ENCODE measurements at places on chromosomes 5 and 9.

DNA sequence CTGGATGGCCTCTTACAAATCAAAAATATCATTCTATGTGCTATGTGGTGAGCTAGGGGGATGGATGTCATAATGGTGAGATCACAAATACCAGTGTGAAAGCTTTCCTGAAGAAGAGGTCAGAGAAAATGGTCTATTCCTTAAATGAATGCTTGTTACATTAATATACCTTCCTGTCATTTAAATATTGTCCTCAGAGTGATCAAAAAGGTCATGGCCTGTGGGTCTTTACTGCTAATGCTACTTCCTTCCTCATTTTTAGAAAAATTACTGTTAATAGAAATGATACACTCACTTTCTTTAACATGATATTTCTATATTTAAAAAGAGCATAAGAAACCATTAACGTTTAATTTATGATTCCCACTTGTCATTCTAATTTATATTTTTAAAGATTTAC is 9.7 kb downstream of the OMD start:
- DNase-seq, result no peak

DNA sequence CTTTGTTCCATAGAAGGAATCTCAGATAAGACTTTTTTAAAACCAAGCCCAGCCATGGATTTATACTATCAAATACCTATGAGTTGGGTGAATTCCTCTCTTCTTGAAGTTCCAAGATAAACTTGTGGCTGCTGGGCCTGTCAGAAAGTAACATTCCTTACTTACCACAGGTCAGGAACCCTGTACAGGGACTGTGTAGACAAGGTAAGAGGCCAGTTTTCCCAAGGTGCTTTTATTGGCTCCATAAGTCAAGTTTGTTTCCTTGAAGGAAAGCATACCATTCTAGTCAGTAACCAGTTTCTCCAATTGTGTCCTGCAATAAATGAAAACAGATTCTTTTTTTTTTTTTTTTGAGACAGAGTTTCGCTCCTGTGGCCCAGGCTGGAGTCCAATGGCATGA is 8.8 kb upstream of the CLTB start:
- DNase-seq, result no peak

- DNase-seq, result no peak
Measured at GRCh38 chr9:6584881-6585597, 60.5 kb downstream of the GLDC start.

DNA sequence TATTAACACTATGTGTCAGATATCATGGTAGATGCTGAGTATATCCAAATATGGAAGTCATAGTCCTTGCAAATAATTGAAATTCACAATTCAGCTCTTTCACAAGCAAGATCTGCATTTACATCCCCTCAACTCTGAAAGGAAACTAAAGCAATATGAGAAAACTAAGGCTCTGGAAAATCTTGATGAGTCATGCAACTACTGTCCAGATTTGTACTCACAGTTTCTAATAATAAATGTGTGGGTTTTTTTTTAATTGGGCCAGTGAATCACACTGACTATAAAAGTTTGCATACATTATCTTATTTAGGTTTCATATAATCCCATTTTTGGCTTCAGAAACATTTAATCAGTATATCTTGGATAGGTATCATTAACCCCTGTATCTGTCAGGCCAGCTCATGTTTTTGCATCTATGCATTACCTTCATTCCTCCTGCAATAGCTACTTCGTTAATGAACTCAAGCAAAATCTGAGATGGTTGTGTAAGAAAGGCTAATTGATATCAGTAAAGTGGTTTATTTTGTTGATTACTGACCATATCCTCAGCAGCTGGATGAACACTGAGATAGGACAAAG is 58.7 kb upstream of the PRR16 start:
- peak; percentile 58 for DNase-seq

DNA sequence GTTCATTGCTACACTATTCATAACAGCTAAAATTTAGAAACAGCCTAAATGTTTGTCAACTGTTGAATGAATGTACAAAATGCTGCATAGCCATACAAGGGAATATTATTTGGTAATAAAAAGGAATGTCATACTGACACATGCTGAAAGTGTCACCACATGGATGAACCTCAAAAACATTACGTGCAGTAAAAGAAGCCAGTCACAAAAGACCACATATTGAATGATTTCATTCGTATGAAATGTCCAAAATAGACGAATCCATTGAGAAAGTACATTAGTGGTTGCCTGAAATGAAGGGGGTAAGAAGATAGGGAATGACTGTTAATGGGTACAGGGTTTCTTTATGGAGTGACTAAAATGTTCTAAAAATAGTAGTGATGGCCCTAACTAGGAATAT is 11.6 kb upstream of the ECM2 start:
- no peak for DNase-seq

- DNase-seq, result no peak
Measured at GRCh38 chr5:134580001-134580460, 52.6 kb downstream of the SAR1B start.

GRCh38 chr9:71975833-71976232 is 64.4 kb downstream of the C9orf85 start:
- DNase-seq, result no peak

GRCh38 chr5:168291342-168291963 is at the start of gene WWC1:
Gene WWC1, plus strand, starts transcription at chr5:168291645. Its CDS starts 508 bp downstream, at chr5:168292153.
- no peak for DNase-seq

DNA sequence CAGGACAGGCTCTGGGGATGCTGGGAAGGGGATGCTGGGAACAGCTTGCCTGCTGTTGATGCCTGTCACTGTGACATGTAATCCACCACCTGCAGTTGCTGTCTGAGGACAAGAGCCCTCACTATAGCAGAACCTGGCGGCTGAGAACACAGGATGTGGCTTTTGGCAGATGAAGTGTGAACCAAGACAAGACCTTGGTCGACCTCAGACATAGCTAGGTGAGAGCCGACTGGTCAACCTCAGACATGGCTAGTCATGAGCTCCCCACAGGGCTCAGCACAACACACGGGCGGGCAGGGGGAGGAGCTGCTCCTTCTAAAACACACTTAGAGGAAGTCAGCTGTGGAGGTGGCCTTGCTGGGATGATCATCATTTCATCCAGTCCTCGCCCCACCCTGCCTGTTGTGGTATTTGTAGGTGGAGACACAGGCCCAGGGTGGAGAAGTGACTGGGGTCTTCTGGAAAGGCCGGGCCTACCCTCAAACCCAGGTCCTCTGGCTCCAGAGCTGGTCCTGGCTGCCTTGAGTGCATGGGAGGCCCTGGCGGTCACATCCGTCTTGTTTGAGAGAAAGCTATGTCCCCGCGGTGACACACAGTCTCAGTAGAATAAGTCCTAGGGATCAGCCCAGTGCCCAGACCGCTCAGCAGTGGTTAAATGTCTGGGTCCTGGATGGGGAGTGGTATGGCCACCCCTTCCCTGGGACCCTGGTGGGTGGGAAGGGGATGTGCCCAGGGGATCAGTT is 6.1 kb downstream of the SUSD3 start:
- no peak for DNase-seq

DNA sequence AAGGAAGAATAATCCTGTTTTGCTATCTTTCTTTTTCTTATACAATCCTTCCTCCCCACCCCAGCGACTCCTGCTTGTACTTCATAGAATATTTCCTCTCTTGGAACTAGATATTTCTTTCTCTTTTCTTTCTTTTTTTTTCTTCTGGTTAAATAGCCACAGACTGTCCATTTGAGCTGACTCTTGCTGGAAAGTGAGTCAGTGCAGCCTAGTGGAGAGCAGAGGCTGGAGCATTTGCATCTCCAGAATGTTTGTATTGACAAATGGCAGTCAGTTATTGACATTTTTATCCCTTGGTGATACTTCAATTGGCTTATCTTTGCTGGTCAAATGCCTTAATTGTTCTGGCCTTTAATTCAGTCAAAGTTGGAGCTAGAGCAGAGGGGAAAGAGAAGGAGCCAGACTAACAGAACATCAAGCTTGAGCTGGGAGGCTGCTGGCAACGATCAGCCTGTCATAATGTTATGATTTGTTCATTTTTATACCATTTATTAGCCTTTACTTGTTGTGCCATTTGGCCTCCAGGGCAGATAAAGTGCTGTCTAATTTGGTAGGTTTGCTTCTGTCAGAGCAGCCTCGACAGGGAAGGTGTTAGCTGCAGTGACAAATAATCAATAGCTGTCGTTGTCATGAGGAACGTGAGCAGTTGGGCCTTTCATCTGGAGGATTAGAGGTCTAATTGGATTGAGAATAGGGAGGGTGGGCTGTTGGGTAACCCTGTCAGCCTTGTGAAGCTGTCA is 69.0 kb downstream of the INVS start:
- no peak for DNase-seq

Data from HFF-Myc (cell line).